ENCODE measurements at places on chromosomes 12 and 14.

- DNase-seq = no peak
Observed at GRCh38 chr14:35133542-35134328, 11.4 kb downstream of the PRORP start.

DNA sequence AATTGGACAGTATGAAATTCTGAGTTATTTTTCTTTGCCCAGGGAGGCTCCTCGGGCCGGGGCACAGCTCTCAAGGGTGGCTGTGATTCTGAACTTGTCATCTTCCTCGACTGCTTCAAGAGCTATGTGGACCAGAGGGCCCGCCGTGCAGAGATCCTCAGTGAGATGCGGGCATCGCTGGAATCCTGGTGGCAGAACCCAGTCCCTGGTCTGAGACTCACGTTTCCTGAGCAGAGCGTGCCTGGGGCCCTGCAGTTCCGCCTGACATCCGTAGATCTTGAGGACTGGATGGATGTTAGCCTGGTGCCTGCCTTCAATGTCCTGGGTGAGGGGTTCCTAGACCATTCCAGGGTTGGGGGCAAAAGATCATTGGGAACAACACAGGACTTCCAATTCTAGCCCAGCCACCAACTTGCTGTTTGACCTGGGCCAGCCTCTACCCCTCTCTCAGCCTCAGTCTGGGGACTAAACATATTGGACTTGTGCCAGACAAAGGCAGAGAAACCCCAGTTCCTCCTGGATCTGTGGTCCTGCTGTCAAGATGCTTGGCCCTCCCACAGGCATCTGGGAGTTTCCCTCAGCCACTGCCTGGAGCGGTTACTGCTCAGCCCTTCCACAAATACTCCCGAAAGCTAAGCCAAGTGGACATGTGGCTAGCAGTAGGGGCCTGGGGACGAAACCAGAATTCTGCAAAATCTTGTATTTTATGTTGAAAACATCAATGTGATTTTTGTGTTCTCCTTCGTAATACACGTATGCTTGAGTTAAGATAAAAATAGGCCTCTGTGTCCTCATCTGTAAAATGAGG is 3.5 kb downstream of the OAS3 start:
- no peak for DNase-seq

DNA sequence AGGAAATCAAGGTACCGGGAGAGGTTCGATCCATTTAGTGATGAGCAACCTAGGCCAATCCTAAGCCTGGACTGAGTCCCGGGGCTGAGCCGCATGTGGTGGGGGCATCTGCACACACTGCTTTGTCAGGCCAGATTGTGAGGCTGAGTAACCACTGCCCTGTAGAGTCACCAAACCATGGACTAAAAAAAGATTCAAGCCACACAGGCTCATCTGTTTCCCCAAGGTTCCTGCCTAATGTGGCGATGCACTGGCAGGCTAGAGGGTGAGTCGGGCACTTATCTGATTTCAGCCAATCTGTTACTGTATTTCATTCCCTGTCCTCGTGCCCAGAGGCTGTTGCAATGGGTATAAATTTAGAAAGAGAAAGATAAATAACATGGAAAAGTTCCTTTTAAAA is 140.8 kb downstream of the TTC7B start:
- no peak for DNase-seq

GRCh38 chr12:70826156-70826555 is 94.4 kb downstream of the PTPRR start:
- no peak for DNase-seq

DNA sequence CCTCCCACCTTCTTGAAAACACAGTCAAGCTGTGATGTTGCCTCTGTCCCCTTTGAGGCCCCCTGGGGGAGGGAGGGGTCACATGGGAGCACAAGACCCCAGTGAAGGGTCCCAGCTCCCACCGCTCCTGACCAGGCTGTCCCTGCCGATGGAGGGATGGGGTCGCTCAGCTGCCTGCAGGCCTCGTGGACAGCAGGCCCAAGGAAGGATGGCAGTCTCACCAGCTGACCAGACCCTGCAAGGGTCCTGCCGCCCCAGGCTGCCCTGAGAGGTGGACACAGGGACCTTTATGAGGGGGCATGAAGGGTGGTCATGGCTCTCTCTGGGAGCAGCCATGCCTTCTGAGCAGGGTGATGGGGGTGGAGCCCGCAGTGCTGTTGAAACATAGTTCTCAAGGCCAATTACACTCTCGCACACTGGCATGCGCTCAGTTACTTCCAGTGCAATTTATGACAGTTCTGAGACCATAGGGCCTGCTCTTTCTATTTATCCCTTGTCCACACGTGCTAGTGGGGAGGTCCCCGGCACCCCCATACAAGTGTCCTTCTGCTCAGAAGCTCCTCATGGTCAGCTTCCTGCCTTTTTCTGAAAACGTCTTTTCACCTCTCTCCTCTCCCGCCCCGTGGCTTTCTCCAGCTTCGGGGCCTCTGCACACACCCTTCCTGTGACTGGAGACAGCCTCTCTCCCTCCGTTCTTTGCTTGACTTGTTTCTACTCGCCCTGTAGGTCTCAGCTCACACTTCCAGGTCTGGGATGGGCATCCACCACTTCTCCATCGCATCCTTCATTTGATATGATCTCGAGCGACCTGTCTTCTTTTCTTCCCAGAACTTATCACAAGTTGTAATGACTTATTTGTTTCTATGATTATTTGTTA is 313.1 kb downstream of the ADGRD1 start:
- no peak for DNase-seq

DNA sequence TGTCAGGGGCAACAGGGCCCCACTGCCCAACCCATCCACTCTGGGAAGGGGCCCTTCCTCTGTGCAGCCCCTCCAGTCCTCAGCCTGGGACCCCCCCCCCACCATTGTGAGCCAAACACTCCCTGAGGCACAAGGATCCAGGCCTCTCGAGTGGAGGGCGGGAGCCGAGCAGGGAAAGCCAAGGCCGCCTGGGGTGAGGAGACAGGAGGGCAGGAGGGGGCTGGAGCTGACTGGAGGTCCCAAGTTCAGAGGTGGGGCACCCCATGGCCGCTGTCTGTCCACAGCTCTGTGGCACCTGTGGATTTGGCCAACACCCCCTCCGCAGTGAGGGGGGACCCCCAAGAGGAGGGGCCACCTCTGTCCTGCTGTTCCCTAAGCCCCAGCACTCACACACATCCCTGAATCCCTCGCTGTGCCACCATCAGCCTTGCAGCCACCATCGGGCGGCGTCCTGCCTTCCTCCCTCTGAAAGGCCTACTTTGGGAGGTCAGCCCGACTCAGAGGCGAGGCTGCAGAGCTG is 25.4 kb upstream of the C14orf180 start:
- DNase-seq = no peak

DNA sequence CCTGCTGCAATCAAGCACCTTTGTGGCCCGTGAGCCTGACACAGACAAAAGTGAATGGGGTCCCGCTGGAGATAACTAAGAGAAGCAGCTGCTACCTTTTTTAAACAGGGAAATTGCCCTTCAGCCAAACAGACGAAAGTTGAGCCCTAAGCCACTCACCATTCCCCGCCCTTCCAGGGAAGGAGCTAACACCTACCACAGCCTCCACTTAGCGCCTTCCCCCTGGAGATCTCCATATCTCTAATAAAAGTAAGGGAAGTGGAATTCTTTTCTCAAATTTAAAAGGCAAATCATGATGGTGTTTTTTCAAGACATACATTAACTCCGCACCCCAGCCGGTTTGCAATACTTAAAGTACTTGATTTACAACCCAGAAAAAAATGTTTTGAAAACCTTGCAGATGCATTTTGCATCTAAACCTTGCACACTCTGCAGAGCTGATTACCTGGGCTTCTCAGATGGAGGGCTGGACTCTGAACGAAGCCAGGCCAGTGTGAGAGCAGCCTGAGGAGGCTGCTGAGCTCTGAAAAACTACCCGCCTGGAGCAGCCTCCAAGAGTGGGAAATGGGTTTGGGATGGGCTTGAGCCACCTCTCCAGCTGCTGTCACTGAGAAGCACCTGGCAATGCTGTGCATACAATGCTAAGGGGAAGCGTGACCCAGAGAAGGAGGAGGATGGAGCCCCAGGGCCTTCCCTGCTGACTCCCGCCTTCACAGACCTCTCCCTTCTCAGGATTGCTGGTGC is 10.0 kb downstream of the NUAK1 start:
- DNase-seq = no peak

- DNase-seq = no peak
Observed at GRCh38 chr12:68673788-68674187, 13.0 kb upstream of the NUP107 start.

DNA sequence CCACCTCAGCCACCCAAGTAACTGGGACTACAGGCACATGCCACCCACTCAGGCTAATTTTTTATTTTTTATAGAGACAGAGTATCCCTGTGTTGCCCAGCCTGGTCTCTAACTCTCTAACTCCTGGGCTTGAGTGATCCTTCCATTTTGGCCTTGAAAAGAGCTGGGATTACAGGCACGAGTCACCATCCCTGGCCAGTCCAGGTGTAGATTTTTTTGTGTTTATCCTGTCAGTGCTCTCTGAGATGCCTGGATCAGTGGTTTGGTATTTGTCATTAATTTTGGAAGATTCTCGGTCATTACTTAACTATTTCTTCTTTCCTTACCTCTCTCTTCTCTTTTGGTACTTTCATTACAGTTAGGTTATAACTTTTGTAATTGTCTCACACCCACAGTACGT is 5.3 kb upstream of the HIF1A start:
- DNase-seq = no peak

DNA sequence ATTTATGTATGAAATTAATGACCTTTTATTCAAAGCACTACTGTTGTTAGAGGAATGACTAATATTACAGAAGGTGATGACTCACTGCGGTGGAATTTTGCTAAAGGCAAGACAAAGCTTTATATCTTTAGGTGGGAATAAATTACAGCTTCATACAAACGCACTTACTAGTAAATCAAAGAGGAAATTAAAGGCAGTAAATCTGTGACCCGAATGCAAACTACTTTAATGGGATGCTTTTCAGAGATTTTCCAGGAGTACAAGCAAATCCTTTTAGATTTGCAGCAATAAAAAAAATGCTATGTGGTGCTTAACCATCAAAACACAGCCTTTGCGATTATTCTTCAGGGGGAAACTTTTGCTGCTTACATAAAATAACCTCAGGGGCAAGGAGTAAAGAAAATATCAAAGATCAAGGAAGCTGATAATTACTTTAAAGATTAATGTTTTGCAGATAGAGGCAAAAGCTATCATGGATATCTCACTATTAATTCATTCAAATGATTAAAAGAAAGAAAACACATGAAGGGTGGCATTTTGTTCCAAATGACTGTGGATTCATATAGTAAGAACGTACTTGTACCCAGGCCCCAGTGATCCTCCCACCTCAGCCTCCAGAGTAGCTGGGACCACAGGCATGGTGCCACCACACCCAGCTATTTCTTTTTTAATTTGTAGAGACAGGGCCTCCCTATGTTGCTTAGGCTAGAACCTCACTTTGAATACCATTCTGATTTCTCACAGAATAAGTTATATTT is 98.9 kb downstream of the DENND5B start:
- DNase-seq = peak; percentile 29

GRCh38 chr12:130879781-130880389 is 8.0 kb downstream of the RAN start:
- no peak for DNase-seq

- DNase-seq = peak; percentile 65
Observed at GRCh38 chr12:40587421-40587820, 104.8 kb upstream of the CNTN1 start.

GRCh38 chr12:119730381-119730780 is 62.4 kb downstream of the PRKAB1 start:
- no peak for DNase-seq

DNA sequence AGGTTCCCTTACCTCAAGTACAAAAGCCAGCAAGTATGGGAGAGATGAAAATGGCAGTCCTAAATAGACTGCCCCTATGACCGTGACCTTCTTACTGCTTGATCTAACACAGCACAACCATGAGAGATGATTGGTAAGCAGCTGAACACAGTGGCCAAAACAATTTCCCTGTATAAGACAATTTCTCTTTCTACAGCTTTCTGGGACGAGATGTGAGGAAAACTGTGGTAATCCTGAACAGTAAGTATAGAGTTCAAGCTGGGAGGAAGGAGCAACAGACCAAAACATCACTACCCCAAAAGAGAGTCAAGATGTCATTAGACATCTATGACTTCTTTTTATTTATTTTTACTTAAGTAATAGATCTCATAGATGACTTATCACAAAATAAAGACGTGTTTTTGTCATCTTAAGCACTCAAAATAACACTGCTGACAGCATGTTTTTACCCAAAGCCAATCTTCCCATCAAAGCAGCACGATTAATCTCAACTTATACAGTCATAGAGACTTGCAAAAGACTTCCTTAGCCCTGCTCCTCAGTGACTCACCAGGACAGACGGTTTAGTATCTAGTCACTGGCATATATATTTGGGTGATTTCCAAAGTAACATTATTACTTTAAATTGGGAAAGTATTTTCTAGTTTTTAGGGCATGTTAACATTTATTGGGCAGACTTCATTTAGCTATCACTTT is 3.7 kb downstream of the TMEM52B start:
- DNase-seq = no peak

- no peak for DNase-seq
Observed at GRCh38 chr12:75685617-75686225, 174.3 kb upstream of the KRR1 start.

DNA sequence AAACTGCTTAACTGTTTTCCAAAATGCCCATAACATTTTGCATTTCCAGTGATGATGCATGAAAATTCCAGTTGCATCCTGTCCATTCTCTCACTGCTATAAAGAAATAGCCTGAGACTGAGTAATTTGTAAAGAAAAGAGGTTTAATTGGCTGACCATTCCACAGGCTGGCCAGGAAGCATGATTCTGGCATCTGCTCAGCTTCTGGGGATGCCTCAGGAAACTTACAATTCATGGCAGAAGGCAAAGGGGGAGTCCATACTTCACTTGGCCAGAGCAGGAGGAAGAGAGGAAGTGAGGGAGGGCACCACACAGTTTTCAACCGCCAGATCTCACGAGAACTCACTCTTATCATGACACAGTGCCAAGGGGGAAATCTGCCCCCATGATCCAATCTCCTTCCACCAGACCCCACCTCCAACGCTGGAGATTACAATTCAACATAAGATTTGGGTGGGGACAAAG is 18.2 kb upstream of the CLEC2D start:
- DNase-seq = no peak
